ENCODE measurements at places on chromosomes 11 and 22. TPM values are rescaled to one million over a fixed set of nuclear protein-coding genes. Genes with fewer than 3 reads are reported as not detected.

DNA sequence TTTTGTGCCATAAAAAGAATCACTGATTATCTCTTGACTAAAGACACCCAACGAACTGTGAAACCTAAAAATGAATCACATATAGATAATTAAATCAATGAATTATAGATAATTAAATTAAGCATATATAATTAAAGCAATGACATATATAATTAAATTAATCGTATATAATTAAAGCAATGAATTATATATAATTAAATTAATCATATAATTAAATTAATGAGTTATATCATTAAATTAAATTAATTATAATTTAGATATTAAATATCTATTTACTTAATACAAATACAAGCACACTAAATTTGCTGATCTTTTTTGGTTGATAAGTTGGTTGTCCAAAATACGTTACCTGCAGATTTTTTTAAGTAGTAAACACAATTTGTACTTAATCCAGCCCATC lies 30.9 kb downstream of the POU2AF1 start:
- DNase-seq = no peak

- no peak for DNase-seq
Observed at GRCh38 chr22:19383292-19383691, 48.2 kb downstream of the HIRA start.

DNA sequence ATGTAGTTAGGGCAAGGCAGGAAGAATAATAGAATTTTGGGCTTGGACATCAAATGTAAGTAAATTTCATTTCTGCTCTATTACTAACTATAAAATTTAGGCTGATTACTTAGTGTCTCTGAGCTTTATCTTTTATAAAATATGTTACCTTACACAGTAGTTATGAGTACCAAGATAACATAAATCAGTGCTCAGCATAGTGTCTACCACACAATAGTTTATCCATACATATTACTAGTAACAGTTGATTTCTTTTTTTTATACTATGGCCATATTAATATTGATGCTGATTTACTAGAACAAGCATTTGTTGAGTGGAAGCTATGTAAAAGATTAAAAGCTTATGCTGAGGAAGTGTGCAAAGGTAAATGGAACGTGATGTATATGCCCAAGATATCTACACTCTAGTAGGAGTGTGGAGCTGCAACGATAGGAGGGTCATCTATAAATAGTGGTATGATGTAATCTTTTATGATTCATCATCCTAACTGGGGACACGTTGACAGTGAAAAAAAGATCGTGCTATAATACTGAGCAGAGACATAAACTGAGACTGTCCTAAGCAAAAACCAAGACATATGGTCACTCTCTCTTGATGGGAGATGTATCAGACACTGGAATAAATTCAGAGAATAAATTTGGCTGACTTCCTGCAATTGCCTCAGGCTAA lies 8.7 kb upstream of the SLC5A12 start:
- peak; percentile 5 for DNase-seq

DNA sequence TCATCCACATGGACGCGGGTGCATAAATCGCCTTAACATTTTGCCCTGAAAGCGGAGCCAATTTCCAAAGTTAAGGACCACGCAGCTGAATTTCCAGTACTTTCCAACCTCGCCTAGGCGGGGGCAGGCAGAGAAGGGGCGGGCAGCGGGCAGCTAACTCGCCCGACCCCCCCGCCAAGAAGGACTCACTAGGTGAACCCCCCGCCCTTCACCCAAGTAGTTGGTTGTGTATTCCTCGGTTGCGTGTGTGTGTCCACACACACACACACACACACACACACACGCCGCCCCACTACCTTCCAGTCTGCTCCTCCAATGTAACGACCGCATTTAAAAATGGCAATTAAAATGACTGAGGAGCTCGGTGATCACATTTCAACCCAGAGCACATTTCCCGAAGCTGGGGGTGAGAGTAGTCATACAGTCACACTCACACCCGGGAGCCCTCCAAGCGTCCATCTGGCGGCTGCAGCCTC lies 1.4 kb downstream of the TENM4 start:
- peak; percentile 60 for DNase-seq

DNA sequence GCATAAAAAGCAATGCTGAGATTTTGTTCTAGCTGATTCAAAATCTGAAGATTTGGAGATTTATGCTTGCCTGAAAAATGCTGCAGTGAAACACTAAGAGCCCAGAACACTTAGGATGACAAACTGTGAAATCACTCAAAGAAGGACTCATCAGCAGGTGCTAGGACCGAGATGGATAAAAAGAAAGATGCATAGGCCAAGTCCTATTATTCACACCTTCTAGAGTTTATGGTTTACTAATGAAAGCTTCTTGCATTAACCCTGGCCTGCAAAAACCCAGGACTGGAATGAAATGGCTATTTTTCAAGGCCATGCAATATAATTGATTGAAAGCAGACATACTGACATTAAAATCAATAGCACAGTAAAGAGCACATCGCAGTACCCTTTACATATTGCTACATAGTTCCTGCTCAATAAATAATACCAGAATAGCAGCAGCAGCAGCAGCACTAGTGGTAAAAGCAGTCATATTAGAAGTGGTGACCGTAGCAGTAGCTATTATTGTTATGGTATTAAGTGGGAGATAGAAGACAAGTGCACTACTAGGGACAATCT lies 161.7 kb downstream of the RAB38 start:
- DNase-seq = no peak

DNA sequence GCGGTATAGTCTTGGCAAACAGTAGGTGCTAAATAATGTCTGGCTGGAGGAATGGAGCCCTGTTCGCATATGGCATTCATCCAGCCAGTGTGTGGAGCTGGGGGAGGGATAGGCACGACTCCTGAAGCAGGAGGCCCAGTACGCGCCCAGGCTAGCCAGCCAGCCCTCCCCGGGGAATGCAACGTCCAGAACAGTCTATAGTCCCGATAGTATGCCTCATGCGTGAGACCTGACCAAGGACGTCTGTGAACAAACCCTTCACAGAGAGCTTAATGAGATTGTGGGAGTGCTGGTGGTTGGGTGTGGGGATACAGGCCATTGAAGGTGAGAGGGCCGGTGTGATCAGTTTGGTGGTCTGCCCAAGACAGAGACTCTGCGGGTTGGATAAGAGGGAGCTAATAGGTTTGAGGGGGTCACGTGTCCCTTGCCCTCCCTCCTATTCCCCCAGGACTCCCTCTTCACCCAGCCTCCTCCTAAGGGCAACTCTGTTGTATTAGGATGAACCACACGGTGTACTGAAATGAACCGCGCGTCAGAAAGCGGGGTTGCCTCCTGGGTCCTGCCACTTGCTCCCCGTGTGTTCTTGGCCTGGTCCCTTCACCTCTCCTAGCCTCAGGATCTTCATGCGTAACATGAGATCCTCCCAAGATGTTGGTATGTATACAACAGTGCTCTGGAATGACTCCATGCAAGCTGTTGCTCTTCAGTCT lies 987 bp upstream of the GRIK4 start:
- no peak for DNase-seq

GRCh38 chr11:96033095-96033494 lies 109.2 kb upstream of the MTMR2 start:
- no peak for DNase-seq

- DNase-seq = no peak
Observed at GRCh38 chr11:39149214-39149613, 2310.2 kb downstream of the LRRC4C start.

- DNase-seq = no peak
Observed at GRCh38 chr22:37626144-37626543, 13.3 kb upstream of the SH3BP1 start.

- DNase-seq = no peak
Observed at GRCh38 chr11:46452918-46453517, 61.4 kb upstream of the CHRM4 start.

DNA sequence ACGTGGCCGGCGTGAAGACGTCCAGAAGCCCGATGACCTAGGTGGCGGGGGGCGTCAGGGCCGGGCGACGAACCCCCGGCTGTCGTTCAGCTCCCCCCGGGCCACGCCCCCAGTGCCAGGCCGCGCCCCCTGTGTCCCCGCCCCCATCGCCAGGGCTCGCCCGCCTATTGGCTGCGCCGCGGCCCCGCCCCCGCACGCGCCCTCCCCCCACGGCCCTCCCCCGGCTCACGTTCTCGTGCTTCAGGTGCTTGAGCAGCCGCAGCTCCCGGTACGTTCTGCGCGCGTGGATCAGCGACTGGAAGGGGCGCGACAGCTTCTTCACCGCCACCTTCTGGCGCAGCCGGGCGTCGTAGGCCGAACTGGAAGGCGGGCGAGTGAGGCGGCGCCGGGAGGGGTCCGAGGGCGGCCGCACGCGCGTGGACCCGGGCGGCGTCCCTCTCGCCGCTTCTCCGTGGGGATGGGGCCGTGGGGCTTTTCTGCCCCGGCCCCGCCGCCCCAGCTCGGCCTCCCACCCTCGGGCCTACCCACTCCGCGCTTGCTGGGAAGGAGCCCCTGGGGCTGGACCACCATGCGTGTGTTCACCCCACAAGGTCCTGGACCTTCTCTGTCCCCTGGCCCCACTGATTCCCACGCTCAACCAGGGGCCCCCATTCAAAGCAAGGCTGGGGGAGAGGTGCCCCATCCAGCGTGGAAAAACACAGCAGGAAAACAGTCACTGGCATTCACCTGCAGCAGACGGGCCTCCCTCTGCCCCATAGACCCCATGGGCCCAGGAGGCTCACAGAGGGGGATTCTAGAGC lies 2.4 kb downstream of the MAPK11 start:
- no peak for DNase-seq

- DNase-seq = no peak
Observed at GRCh38 chr22:40486962-40487602, 116.7 kb downstream of the SGSM3 start.

Gene LRRC74B
- not detected for total RNA-seq

Gene SLC22A6
- total RNA-seq = not detected

Gene SLC43A3
- total RNA-seq = 81.0 TPM

All from HT1080 (cell line).